ENCODE measurements at places on chromosomes 11 and 22.

DNA sequence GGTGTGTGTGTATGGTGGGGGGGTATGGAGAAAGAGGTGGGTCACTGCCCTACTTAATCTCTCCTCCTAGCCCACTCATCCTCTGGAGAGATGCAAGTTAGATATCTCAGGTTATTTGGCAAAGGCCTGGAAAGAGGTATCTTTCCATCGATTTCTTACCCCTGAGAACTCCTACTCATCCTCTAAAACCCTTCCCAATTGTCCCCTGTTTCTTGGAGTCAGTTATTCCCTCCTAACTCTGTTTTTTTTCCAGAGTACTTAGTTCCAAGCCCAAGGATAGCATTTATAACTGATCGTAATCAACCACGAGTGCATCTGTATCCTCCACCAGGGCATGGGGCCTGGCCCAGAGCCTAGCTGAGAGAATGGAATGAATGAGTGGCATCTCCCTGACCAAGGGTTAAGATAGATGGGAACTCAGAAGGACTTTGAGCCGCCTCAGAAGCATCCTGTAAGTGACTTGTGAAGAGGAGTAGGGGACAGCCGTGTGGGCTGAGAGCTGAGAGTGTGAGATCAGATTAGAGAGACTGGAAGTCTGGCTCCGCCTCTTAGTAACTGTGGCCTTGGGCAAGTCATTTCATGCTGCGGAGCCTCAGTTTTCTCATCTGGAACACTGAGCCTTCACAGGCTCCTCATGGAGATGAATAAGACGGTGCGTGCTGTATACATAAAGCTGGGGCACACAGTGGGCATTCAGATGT lies 16.2 kb downstream of the CD6 start:
- no peak for DNase-seq

DNA sequence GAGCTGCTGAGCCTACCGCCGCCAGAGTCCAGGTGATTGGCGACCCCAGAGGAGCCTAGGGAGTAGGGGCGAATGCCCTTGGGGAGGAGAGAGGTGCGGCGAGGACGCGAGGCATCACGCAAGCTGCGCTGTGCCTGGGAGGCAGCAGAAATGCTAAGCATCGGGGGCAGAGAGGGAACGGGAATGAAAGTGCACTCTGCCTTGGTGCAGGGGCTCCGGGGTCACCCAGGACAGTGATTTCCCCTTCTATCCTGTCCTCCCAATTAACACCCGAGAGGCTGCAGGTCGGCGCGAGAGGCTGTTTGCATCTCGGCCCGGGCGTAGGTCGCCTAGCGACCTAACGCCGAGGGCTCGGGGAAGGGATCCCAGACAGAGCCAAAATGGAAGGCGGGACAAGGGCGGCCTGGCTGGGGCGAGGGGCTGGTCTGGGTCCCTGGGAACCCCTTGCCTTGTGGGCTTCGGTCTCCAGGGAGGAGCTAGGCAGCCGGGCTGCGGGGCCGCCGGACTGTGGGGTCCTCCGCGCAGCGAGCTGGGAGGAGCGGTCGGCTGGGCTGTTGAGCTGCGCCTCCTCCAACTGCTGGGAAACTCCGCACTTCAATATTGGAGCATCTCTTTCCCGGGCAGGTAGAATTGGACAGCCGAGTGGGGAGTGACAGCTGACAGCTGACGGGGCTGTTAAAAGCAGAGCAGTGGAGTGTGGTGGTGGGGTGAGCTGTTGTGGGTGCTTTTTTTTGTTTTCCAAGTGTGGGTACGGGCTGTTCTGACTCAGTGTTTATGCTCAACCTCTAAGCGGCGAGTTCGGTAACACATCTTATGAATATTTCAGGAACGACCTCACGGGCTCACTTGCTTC lies 657 bp downstream of the ELMOD1 start:
- peak; percentile 20 for DNase-seq

- no peak for DNase-seq
These were observed 100.9 kb upstream of the BID start for GRCh38 chr22:17875156-17875555.

GRCh38 chr11:64562723-64563351 lies 28.2 kb upstream of the SLC22A12 start:
- no peak for DNase-seq

DNA sequence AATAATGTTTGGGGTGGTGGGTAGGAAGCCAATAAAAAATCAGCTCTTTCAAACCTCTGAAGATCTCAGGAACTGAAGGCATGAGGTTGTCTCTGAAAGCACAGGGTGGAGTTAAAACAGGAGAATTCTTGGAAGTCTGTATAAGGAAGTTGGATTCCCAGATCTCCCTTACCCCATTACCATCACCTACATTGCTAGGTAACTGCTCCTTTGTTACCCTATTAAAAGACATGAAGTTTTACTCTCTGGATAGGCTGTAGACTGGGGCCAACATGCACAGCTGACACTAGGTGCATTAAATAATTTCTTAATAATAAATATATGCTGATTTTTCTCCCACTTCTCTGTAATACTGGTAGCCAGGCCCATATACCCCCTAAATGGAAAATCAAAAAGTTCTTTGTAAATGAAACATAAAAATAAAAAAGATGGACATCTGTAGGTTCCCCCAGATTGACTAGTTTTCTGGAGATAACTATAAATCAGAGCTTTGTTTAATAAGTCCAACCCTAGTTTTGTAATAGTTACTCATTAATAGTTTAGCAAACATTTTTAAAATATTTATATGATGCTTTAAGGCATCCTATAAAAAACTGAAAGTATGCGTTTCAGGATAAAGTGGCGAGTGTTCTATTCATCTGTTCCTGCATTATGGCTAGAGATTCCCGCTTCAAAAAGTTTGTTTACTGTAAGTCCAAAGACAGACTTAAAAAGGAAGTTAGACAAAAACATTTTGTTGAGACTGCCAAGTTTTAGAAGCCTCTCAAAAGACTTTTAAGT lies 63.8 kb downstream of the KIF18A start:
- DNase-seq, result no peak

DNA sequence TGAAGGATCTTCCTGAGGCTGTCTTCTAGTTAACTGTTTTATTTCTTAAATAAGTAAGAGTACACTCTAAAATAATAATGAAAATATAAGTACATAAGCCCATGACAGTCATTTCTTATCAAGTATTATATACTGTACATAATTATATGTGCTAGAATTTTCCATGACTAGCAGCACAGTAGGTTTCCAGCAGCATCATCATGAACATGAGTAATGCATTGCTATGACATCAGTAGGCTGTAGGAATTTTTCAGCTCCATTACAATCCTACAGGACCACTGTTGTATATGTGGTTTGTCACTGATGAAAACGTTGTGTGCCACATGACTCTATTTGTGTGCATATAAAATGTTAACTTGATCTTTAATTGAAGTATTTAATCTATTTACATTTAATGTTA lies 22.0 kb downstream of the ZNF202 start:
- DNase-seq, result peak; percentile 48

DNA sequence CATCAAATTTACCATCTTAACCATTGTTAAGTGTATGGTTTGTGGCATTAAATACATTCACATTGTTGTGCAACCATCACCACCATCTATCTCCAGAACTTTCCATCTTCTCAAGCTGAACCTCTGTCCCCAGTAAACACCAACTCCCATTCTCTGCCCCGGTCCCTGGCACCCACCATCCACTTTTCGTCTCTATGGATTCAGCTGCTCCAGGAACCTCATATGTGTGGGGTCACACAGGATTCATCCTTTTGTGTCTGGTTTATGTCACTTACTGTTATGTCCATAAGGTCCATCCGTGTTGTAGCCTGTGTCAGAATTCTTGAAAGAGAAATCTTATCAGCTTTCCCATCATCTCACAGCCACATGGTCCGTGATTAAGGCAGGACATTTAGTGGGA lies 16.3 kb downstream of the TSPAN32 start:
- DNase-seq, result no peak

DNA sequence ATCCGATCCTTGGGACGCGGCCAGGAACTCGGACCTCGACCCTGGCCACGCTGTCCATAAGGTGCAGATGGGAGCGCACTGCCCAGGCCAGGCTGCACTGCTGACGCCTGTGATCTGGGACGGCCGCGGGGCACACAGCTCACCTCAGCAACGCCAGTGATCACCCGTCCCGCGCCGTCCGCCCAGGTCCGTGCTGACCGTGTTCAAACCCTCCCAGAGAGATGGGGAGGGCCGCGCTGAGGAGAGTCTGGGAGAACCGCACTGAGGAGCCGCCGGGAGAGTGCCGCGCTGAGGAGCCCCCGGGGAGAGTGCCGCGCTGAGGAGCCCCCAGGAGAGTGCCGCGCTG lies 636 bp downstream of the KCNQ1OT1 start:
- no peak for DNase-seq

DNA sequence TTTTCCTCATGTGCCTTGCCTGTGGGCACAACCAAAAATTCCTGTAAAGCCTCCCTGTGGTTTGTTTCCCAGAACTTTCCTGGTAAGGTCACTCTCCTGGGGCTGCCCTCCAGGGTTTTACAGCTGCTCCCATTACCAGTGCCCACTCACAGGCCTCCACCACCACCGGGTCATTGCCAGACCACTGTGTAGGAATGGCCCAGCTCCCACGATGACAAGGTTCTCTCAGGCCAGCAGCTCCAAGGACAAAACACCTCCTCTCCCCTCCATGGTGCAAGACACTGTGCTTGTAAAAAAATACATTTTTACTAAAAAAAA lies 96.1 kb upstream of the AKIP1 start:
- no peak for DNase-seq

- no peak for DNase-seq
These were observed 62.2 kb downstream of the PARVA start for GRCh38 chr11:12439615-12440014.

GRCh38 chr11:36046932-36047331 lies 103.1 kb downstream of the LDLRAD3 start:
- no peak for DNase-seq

DNA sequence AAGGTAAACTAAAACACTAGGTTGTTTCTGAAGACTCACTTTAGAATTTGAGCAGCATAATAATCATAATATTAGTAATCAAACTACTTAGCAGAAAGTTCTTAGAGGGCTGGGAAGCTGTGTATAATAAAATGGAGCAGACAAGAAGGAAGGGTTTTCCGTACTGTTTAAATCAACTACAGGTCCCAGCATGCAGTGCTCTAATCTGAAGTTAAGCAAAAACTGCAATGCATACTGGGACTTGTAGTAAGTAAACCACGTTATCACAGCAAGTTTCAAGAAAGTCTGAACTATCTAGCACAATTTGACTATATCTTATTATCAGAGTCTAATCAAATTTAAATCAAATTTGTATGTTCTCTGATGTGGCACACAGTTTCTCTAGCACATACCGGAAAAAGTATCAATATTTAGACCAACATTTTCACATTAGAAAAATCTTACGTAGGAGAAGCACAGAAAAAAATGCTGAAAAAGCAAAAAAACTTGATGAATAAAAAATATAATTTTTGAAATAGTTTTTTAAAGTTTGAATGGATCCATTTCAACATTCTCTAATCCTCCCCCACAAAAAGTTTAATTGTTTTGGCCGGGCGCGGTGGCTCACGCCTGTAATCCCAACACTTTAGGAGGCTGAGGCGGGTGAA lies 8.2 kb downstream of the PHF21A start:
- DNase-seq, result peak; percentile 54

GRCh38 chr11:65301491-65302329 lies 13.0 kb upstream of the CDC42EP2 start:
- no peak for DNase-seq

All from HT1080 (cell line).